Glutamatergic neuron (in vitro differentiated cells): ENCODE measurements at places on chromosomes 2 and 18. TPM values are rescaled to one million over a fixed set of nuclear protein-coding genes. Genes with fewer than 3 reads are reported as not detected.

Gene IL36A
- not detected for total RNA-seq

Gene ZC3H8
- total RNA-seq = 13.1 TPM

Gene QPCT
- total RNA-seq = 7.4 TPM

Gene PROKR1
- 0.83 TPM for total RNA-seq

Gene GALR1
- 0.49 TPM for total RNA-seq

Gene UXS1
- total RNA-seq = 68.3 TPM

Gene LOXL3
- 64.2 TPM for total RNA-seq

Gene PCARE
- 0.66 TPM for total RNA-seq

Gene PJVK
- total RNA-seq = 2.0 TPM

Gene CLK1
- total RNA-seq = 141 TPM

Gene DNAH7
- total RNA-seq = 0.56 TPM

Gene FIGN
- 12.4 TPM for total RNA-seq

Gene PLB1
- total RNA-seq = not detected

Gene STON1
- total RNA-seq = 4.2 TPM

Gene EFR3B
- 22.9 TPM for total RNA-seq

Gene TLX2
- 21.2 TPM for total RNA-seq

Gene GPR35
- total RNA-seq = 1.5 TPM

Gene OST4
- 215 TPM for total RNA-seq

Gene CENPA
- total RNA-seq = 4.7 TPM

Gene SERPINB12
- not detected for total RNA-seq

Gene ALPG
- total RNA-seq = 2.4 TPM
